Hair follicular keratinocyte (primary cell): ENCODE measurements at places on chromosomes 6 and 20. TPM values are rescaled to one million over a fixed set of nuclear protein-coding genes. Genes with fewer than 3 reads are reported as not detected.

Gene SYCP2
- 0.04 and 0.16 TPM in 2 replicates for total RNA-seq

Gene CASS4
- total RNA-seq: not detected in 2 replicates

Gene NANP
- total RNA-seq: 5.8 and 7.7 TPM in 2 replicates

Gene MAVS
- 13.5 and 19.0 TPM in 2 replicates for total RNA-seq

Gene DLK2
- total RNA-seq: 36.1 and 47.8 TPM in 2 replicates

Gene WFDC2
- total RNA-seq: not detected in 2 replicates

Gene TPX2
- total RNA-seq: 36.5 and 95.4 TPM in 2 replicates

Gene DSP
- total RNA-seq: 168 and 255 TPM in 2 replicates
